Activated T-cell treated with anti-CD3 and anti-CD28 coated beads, Interleukin-2, amount 50 U/mL, for 72 hours (primary cell): ENCODE measurements at places on chromosomes 5 and 9. TPM values are rescaled to one million over a fixed set of nuclear protein-coding genes. Genes with fewer than 3 reads are reported as not detected.

The PTGS1 gene
- 0.17 TPM for total RNA-seq

The ADAM19 gene
- 127 TPM for total RNA-seq

The OTP gene
- 0.19 TPM for total RNA-seq

The ATP6V1G1 gene
- total RNA-seq, result 39.4 TPM

The ZSWIM6 gene
- 8.6 TPM for total RNA-seq

- DNase-seq, result no peak
Observed at GRCh38 chr5:33361781-33362180, 79.0 kb upstream of the TARS1 start.

DNA sequence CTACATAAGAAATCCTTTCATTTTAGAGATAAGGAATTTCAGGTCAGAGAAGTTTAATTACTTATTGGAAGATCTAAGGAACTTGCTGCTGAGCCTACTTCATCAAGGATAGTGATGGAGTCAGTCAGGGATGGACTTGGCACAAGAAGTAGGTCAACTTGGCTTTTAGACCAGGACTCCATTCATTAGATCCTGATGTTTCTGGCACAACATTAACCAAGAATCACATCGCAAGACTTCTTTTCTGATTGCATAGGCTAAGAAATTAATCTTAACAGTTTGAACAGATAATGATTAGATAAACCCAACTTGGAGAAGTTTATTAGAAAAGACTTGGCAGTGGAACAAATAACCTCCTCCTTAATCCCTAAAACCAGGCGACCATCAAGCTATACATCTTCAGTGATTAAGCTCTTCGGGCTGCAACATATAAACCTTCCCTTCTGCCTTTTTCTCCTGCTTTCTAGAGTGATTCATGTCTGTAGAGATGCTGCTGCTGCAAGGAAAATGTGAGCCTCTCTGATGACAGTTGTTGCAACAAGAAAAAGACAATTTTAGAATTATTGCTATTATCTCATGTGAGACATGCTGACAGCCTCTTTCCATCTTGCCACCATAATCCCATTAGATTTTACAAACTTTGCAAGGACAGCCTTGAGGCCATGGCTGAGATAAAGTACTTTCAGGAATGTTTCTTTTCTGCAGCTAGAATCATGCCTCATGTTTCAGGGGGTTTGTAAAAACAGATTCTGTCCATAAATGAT lies 207.9 kb upstream of the SLC27A6 start:
- DNase-seq, result no peak

DNA sequence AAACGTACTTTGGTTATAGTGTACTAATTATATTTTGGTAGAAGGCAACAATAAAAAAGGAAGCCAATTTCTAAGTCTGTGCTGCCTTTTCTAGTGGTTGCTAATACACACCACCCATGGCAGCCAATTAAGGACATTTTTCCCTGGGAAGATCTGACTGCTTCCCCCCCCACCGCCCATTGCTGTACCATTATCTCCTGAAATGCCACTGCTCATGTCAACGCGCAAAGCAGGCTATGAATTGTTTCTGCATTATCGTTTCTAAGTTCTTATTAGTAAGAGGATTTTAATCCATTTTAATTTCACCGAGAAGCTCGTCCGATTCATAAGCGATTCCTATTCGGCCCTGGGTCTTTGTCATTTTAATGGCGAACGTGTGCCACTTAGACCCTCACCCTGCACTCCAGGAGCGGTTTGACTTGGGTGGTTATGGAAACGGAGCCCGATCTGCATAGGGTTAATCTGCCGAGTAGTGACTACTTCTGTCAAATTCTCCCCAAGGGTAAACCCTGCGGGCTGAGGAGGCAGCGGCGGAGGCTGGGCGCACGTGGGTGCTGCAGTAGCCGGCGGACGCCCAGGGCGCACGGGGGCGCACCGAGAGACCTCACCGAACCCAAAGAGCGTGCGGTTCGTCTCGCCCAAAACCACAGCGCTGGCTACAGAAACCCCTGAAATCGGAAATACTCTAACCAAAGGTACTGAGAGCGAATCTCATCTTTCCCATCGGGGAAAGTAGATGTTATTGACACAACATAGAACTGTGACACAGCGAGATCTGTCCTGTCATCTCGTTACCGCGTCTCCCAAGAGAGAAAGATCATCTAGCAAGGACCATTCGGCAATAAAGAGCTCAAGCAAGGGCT lies 55.8 kb upstream of the SHC3 start:
- DNase-seq, result peak; percentile 59

DNA sequence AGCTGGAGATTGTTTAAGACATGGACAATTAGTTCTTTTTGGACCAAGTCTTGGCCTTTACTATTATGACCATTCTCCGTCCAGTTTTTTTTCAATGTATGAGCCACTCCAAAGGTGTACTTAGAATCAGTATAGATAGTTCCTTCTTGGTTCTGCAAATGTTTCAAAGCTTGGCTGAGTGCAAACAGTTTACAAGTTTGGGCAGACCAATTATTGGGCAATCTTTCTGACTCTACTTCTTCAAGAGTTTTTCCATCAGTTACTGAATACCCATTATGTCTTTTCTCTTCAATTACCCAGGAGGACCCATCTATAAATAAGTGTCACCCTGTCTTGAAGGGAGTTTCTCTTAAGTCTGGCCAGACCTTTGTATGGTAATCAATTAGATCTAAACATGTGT lies 15.5 kb downstream of the IFT74 start:
- DNase-seq, result no peak

DNA sequence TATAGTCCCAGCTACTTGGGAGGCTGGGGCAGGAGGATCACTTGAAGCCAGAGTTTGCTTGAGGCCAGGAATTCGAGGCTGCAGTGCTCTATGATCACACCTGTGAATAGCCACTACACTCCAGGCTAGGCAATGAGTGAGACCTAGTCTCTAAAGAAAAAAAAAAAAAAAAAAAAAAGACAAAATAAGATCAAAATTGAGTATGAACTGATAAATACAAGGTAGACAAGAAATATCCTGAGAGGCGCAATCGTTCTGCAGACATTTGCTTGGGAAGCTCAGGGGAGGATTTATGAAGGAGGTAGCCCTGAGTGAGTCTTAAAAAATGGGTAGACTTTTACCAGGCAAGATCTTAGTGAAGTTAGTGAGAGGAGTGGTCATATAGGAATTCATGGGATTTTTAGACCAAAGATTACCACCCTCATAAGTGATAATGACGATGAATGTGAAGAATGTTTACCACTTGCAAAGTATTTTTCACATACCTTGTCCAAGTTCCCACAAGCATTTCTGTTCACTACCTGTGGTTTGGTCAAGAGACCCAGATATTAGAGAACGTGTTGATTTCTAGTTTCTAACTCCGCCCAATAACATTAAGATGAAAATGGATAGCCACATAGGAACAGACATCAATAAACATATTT lies 4.4 kb downstream of the PDCD1LG2 start:
- no peak for DNase-seq

GRCh38 chr5:52328220-52328806 lies 459.4 kb upstream of the ITGA1 start:
- no peak for DNase-seq

GRCh38 chr5:165127941-165128340 lies 1622.5 kb downstream of the MAT2B start:
- no peak for DNase-seq

GRCh38 chr9:128123451-128124080 lies 4.0 kb downstream of the PTGES2 start:
- DNase-seq, result no peak

GRCh38 chr5:42321785-42322184 lies 101.5 kb upstream of the GHR start:
- DNase-seq, result no peak

DNA sequence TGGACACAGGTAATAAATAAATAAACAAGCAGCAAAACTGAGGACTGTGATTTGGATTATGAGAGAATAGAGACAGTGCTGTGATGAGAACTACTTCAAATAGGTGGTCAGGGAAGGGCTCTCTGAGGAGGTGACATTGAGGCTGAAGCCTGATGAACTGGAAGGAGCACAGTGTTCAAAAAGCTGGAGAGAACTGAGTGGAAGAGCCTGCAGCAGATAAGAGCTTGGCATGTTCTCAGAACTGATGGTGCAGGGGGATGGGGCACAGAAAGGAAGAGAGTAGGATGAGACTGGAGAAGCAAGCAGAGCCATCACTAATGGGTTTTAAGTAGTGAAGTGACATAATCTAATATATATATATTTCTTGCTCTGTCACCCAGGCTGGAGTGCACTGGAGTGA lies 11.2 kb upstream of the TPM2 start:
- DNase-seq, result no peak

- no peak for DNase-seq
Observed at GRCh38 chr5:34672196-34672595, 16.1 kb downstream of the RAI14 start.

DNA sequence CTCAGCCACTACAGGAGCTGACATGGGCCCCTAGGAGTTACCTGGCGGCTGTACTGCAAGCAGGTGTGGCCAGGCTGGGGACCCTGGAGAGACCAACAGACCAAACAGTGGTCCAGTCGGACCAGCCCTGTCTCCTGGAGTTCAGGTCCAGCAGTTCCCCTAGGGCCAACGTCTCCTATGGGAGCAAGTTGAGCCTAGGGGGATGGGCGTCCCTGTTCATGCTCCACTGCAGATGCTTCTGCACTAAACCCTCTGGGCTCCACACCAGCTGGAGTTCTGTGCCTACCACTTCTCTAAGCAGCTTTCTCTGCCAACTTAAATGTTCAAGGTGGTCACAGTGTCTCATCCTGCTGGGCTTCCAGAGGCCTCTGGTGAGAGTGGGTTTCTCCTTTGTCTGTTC lies 20.6 kb upstream of the OMD start:
- DNase-seq, result no peak
